ENCODE measurements at places on chromosomes 1 and 21. TPM values are rescaled to one million over a fixed set of nuclear protein-coding genes. Genes with fewer than 3 reads are reported as not detected.

TDRD5 gene
- total RNA-seq = not detected

DNA sequence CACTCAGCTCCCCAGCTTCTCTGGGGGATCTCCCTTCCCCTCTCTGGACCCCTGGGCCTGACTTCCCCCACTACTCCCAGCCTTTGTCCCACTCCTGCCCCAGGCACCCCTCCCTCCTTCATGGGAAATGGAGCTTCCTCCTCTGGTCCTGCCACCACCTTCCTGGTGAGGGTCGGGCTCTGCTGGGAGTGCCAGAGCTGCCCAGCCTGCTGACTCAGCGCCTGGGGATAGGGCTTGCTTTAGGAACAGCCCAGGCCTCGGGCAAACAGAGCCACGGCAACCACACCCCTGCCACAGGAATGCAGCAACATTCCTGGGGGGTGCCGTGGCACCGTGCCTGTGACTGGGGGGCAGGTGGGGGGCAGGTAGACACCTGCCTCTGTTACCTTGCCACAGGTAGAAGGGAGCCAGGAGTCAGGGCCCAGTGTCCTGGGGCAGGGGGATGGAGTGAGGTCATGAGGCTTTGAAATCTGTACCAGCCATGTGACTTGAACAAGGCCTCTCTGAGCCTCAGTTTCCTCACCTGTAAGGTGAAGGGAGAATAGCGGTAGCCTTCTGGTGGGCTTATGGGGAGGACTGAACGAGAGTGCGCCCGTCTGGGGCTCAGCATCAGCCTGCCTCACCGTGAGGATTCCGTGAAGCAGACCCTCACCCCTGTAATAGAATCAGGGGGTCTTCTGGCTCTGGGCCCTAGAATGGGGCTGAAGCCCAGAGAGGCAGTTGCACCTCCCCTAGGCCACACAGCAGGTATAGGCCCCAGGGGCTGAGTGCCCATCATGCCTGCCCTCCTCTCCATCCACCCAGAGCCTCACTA lies 17.8 kb upstream of the EPHA2 start:
- DNase-seq = no peak
- H3K27me3 ChIP-seq = no peaks in the 10 kb centered on the region
- peak overlapping the region; percentile 88 for H3K27ac ChIP-seq
- no peak overlapping the region for H3K4me3 ChIP-seq
- no peaks in the 10 kb centered on the region for H3K36me3 ChIP-seq

DNA sequence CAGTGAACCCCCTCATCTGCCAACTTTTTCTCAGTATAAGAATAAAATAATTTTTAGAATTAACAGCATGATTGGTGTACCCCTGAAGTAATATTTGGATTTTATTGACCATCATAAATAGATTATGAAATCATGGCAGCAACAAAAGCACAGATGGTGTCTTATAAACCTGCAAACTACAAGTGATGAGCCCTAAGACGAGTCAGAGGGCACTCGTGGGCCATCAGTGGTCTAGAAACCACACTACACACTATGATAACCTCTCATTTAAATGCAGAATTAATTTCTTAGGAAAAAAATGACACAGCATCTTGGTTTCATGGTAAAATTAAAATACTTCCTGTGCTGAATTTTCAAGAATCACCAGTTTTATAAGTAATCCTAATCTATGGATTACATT lies 312.4 kb downstream of the PTBP2 start:
- no peak overlapping the region for H3K27ac ChIP-seq
- H3K36me3 ChIP-seq = no peaks in the 10 kb centered on the region
- H3K4me1 ChIP-seq = no peaks in the 10 kb centered on the region
- no peak for DNase-seq

ZNF683 gene
- total RNA-seq = not detected

DNA sequence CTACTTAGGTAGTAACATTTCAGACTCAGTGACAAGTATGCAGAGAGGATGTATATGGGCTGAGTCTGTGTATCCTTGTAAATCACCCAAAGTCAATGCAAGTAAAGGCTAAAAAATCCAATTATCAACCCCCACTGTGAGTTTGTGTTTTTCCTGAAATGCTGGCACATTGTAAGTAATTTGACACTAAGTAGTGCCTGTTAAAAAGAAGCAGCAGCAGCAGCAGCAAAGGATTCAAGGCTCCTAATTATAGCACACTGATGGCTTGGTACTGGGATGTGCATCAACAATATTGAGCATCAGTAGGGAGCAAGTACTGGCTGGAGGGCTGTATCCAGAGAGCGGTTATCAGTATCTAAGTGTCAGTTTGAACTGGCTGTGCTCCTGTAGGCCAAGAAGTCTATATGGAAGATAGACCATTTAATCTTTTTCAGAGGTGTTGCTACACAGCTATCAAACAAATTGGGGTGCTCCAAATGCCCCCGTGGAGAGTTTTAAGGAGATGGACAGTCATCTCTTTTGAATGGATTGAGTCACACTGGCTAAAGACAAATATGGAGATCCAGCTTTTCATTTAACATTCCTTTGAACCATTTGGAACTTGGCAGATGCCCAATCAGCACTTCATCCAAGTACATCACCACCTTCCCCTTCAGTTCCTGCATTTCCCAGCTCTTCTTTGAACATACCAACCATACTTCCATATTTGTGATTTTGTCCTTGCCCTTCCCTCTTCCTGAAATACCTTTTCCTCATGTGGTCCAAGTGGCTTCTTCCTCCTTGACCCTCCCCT lies 241.2 kb upstream of the ST6GALNAC5 start:
- DNase-seq = no peak
- H3K27ac ChIP-seq = no peak overlapping the region
- H3K36me3 ChIP-seq = no peaks in the 10 kb centered on the region
- no peaks in the 10 kb centered on the region for H3K4me1 ChIP-seq

- no peaks in the 10 kb centered on the region for H3K36me3 ChIP-seq
- DNase-seq = no peak
- H3K4me1 ChIP-seq = peaks cover 16% of the 10 kb centered on the region
Measured at GRCh38 chr21:38769191-38769780, 36.4 kb upstream of the ETS2 start.

- H3K36me3 ChIP-seq = no peaks in the 10 kb centered on the region
- no peak overlapping the region for H3K27ac ChIP-seq
- no peak for DNase-seq
- H3K27me3 ChIP-seq = no peaks in the 10 kb centered on the region
- no peaks in the 10 kb centered on the region for H3K4me1 ChIP-seq
Measured at GRCh38 chr1:84345220-84345619, 43.7 kb downstream of the SAMD13 start.

SYPL2 gene
- 2.1 TPM for total RNA-seq

GRCh38 chr1:162020150-162020549 lies 3.5 kb downstream of the OLFML2B start:
- H3K4me3 ChIP-seq = no peak overlapping the region
- peaks cover 61% of the 10 kb centered on the region for H3K4me1 ChIP-seq
- no peaks in the 10 kb centered on the region for H3K27me3 ChIP-seq
- H3K36me3 ChIP-seq = no peaks in the 10 kb centered on the region
- DNase-seq = no peak

FCGR2B gene
- total RNA-seq = 32.9 TPM

GRCh38 chr1:54006508-54006907 lies 11.5 kb downstream of the LDLRAD1 start:
- H3K4me3 ChIP-seq = no peak overlapping the region
- no peaks in the 10 kb centered on the region for H3K36me3 ChIP-seq
- DNase-seq = no peak
- no peaks in the 10 kb centered on the region for H3K27me3 ChIP-seq
- H3K27ac ChIP-seq = no peak overlapping the region

DNA sequence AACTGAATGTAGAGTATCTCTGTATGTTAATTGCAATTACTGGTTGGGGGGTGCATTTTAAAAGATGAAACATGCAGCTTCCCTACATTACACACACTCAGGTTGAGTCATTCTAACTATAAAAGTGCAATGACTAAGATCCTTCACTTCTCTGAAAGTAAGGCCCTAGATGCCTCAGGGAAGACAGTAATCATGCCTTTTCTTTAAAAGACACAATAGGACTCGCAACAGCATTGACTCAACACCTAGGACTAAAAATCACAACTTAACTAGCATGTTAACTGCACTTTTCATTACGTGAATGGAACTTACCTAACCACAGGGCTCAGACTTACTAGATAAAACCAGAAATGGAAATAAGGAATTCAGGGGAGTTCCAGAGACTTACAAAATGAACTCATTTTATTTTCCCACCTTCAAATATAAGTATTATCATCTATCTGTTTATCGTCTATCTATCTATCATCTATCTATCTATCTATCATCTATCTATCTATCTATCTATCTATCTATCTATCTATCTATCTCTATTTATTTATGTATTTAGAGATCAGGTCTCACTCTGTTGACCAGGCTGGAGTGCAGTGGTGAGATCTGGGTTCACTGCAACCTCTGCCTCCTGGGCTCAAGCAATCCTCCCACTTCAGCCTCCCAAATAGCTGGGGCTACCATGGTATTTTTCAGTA lies 47.8 kb downstream of the CHML start:
- H3K4me1 ChIP-seq = no peaks in the 10 kb centered on the region
- no peak for DNase-seq
- no peaks in the 10 kb centered on the region for H3K27me3 ChIP-seq
- H3K4me3 ChIP-seq = no peak overlapping the region
- no peak overlapping the region for H3K27ac ChIP-seq
- H3K36me3 ChIP-seq = no peaks in the 10 kb centered on the region

DNA sequence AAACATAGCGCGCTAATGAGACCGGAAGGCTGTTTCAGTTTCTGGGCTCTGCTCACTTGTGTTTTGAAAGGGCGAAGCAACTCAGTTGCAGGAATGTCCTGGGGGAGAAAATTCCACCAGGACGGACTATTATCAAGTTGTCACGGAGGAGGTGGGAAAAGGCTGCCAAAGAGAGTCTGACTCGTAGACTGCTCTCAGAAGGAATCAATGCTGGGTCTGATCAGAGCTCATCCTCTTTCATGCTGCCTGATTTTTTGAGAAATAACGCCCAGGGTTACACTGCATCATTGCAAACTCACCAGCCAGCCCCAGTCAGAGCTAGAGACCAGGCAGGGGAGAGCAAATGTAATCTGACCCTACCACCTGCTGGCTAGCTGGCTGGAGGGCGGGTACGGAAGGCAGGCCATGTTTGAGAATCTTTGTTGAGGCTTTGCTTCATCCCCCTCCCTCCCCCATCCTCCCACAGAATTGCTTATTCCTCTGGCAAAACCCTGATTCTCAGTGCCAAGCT lies 36.4 kb upstream of the BCL9 start:
- H3K4me1 ChIP-seq = no peaks in the 10 kb centered on the region
- H3K4me3 ChIP-seq = no peak overlapping the region
- no peak for DNase-seq

DNA sequence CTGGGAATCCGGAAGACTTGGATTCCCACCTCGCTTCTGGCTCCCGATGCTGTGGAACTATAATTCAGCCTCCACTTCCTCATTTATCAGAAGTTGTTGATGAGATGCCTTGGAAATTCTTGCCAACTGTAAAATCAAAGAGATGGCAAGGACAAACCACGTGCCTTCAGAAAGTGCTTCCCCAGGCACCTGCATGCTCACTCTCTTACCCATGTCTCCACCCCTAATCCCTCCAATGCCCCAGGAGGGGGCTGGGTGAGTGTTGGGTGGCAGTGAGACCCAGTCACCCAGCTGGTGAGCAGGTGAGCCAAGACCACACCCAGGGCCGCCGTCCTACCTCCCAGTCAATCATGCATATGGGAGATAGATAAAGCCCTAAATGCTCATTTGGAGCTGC lies 160.8 kb downstream of the PSMG1 start:
- no peaks in the 10 kb centered on the region for H3K36me3 ChIP-seq
- DNase-seq = no peak
- peaks cover 18% of the 10 kb centered on the region for H3K4me1 ChIP-seq
- H3K27ac ChIP-seq = peak overlapping the region; percentile 75
- no peak overlapping the region for H3K4me3 ChIP-seq
- H3K27me3 ChIP-seq = no peaks in the 10 kb centered on the region

GRCh38 chr1:248841702-248842395 lies 3.8 kb downstream of the ZNF672 start:
- H3K36me3 ChIP-seq = peaks cover 22% of the 10 kb centered on the region
- H3K27ac ChIP-seq = peak overlapping the region; percentile 71
- H3K4me1 ChIP-seq = peaks cover 48% of the 10 kb centered on the region
- no peak overlapping the region for H3K4me3 ChIP-seq
- no peaks in the 10 kb centered on the region for H3K27me3 ChIP-seq

Data from sigmoid colon (tissue), 7 donors.